Left ventricle myocardium inferior (tissue), 1 donor: ENCODE measurements at places on chromosomes 4 and X.
A peak's percentile ranks its signal among the peaks of the same experiment; 100 is the strongest.

- no peak for DNase-seq
Measured at GRCh38 chr4:55866973-55867574, 13.6 kb downstream of the EXOC1 start.

- no peak for DNase-seq
Measured at GRCh38 chr4:151468715-151469696, 60.0 kb downstream of the FHIP1A start.

DNA sequence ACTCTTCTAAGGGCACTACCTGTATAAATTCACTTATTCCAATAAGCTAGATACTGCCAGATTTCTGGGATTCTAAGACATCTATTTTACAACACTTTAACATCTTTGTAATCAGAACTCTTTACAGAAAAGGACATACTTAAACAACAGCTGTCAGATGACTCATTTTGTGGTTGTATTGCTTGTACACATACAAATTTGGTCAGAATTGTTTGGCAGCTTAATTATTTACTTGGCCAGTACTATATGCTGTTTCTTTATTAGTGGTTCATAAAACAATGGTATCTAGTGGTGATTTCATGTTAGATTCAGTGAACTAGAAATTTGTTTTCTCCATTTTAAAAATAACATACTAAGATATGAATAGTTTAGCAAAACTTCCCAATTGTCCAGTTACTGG is 27.2 kb downstream of the PALLD start:
- no peak for DNase-seq

GRCh38 chr4:74659576-74660411 is 134.5 kb downstream of the BTC start:
- no peak for DNase-seq

DNA sequence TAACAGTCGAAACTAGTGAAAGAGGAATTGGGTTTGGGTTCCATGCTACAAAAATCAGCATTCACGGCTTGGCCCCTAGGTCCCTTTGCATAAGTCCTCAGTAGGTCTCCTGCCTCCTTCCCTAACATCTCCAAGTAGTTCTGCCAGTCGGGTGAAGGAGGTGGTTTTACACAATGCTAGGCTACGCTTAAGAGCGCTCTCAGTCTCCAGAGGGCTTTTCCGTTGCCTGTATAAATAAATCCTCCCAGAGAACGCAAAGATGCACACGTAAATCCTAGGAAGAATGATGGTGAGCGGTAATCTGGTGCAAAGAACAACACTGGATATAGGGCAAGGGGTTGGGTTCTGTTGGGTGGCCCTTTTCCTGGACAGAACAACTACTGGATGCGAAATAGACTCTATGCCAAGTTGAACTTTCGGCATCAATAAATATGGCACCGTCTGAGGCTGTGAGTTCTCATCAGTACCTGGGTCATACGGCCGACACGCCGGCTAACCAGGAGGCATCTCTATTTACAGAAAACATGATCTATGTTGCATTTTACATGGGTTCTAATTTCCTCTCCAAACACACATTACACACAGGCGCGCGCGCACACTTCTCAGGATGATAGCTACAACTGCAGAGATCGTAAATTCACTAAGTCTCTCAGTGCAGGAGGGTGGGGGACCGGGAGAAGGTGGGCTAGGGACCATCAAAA is 1.3 kb downstream of the CAMK2D start:
- peak; percentile 33 for DNase-seq

- peak; percentile 43 for DNase-seq
Measured at GRCh38 chrX:45134315-45134731, 66.4 kb downstream of the DIPK2B start.

DNA sequence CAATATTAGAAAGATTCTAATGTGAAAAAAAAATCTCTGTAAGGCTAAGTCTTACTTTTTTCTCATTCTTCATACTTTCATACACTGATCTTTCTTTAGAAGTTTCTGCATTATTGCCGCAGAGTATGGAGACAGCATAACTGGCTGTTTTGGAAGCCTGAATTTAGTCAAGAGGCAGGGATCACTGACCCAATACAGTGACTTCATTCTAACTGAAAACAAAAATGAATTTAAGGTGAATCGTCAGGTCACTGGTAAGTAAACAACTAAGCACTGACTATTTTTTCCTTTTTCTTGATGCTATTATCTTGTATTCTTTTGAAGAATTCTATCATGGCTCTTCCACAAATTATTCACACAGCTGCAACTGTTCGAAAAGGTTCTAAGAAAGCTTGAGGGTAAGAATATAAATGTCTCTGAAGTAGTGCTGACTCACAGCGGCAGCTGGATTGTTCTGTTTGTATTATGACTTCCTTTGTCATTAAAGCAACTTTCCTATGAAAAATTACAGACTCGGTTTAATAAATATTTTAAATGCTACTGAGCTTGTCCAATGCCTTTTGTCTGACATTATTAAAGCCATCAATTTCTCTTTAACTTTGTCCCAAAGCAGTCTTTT is 609.3 kb downstream of the FSTL5 start:
- DNase-seq, result no peak
